ENCODE measurements at places on chromosomes 7 and 10.

GRCh38 chr7:80851896-80852476 is 66.9 kb downstream of the SEMA3C start:
- no peak for DNase-seq

DNA sequence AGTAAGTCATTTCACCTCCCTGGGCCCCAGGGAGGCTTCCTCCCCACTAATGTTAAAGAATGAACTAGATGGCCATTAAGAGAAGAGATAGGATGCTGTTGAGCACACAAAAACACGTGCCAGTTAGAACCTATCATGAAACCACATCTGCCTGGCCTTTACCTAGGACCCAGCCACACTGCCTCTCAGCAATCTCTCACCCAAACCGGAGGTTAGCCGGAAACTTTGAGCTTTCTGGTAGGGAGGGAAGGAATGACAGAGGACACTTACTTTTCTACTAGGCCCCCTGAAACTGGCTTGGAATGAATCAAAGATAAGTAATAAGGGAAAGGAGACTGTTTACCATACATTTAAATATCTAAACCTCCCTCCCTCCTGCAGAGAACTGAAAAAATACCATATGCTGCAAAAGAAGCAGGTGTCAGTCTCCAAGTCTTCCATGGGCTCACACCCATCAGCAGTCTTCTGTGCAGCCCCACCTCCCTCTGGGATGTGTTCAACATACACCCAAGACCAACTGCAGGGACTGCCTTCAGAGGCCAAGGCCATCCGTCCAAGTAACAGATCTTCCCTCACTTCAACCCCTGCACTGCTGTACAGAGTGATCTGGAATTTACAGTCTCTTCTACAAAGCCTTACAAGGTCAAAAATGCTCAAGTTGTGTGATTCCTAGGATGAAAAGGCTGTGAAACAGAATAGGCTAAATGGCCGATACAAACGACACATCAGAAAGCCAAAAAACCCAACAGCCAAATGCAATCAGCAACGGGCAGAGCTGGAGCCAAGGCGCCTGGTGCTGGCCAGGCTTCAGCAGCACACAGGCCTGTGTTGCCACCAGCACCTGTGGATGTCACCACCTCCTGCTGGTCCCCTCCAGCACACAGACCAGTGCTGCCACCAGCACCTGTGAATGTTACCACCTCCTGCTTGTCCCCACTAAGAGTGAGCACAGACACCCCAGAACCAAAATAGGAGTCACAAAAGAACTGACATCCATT is 42.4 kb downstream of the SORBS1 start:
- no peak for DNase-seq

DNA sequence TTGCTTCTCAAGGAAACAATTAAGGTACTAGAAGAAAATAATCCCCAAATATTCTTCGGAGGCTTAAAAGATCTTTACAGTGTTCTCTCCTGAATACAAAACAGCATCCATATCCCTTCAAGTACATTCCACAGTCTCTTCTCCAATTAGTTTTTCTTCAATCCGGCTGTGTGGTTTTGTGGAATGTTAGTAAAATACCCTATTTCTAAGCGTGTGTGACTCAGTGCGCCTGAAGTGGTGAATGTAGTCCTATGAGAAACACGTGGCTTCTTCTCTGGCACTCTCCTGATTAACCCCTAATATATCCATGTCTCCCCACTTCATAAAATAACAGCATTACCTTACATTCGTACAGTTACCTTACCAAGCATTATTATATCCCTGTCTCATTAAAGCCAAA is 570.2 kb downstream of the ARL4A start:
- no peak for DNase-seq

DNA sequence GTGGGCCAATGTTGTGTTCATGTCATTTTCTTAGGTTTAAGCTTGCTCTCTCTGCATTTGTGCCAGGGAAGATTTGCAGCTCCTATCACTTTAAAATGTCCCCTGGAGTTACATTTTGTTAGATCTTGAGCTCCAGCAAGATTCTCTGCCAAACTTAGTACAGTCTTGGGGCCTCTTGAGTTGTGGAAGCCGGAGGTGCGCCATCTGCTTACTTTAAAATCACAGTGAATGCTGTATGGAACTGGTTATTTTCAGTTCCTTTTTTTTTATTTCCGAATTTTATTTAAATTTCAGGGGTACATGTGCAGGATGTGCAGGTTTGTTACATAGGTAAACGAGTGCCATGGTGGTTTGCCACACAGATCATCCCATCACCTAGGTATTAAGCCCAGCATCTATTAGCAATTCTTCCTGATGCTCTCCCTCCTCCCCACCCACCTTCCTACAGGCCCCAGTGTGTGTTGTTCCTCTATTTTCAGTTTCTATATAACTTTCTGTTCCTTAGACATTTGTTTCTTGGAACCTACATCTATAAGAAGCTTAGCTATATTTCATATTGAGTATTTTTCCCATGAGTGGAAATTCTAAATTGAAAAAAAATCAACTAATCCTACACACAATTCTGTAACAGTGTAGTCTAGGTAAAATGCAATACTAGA is 114.4 kb upstream of the CREB5 start:
- DNase-seq: no peak

- no peak for DNase-seq
Observed at GRCh38 chr10:11125004-11125403, 107.3 kb downstream of the CELF2 start.

DNA sequence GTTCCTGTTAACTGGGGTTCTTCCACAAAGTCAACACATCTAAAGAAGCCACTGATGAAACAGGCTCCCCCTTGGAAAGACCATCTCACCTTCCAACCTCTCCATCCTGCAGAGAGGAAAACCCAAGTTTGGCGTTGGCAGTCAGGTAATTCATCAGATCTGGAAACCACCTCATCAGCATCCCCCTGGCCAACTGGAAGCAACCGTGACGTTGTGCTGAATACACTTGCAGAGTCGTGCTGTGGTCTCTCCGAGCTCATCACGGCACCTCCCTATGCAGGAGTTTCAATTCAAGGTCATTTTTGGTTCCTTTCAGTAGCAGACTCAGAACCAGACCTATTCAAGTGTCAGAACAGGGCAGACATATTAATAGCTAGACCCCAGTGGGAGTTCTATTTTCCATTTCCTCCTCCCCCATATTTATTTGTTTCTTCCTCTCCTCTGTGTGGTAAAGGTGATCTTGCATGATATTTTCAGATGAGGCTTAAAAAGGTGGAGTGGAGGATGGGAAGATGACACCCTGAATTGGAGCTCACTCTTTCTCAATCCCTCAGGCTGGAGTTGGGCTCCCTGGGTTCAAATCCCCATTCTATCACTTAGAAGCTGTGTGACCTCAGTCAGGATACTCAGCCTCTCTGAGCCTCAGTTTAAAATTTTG is 149.1 kb upstream of the ADO start:
- no peak for DNase-seq

DNA sequence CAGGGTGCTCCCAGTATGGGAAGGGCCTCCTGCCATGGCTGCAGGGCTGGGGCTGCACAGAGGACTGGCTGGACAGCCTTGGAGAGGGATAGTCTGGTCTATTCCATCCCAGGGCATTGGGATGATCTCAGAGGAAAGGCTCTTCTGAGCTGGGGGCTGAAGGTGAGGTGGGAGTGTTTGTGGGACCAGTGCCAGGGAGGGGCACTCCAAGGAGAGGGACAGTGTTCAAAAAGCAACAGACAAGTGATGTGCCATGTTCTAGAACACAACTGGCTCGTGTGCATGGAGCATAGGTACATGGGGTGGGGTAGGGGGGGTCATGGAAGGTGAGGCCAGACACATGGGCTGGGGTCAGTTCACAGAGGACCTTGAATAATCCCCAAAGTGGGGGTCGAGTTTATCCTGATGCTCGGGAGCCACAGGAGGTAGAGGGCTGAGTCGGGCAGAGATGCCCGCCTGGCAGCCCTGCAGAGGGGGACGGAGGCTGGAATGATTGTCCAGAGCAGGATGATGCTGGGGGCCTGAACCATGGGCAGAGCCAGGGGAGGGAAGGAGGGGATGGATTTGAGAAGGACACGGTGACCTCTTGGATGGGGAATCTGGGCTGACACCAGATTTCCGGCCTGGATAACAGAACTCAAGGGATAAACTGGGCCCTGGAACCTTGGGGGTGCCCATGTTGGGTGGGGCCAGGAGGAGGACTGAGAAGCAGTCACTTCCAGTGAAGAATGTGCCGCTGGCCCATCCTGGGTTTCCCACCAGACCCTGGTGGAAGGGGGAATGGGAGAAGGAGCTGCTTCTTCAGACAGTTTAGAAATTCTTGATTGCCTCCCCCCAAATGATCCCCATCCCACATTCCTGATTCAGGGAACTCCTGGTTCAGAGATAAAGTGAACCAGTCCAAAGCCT is 50.4 kb downstream of the NEURL1 start:
- DNase-seq: no peak

GRCh38 chr7:48901966-48902365 is 22.4 kb upstream of the CDC14C start:
- DNase-seq: no peak

DNA sequence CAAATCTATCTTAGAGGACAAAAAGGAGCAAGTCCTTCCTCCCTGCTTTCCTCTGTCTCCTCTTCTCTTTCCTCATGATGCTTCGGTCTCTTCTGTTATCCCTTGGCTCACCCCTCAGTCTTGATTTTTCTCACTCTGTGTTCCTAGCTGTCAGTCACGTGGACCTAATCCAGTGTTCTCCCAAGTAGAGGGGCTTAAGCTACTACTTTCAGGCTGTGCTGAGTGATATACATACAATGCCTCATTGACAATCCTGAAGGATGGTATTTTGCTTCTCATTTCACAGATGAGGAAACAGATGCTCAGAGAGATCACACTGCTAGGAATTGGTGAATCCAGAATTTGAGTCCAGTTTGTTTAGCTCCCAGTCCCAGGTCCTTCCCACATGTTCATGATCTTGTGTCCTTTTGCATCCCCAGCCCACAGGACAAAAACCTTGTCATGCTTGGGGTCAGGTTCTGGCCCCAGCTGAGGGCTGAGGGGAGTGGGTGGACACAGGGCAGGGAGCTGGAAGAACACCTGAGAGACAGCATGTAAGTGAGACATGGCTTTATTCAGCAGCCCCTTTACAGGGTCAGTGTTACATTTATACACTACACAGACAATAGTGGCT is 50.5 kb upstream of the KMT2E start:
- no peak for DNase-seq

DNA sequence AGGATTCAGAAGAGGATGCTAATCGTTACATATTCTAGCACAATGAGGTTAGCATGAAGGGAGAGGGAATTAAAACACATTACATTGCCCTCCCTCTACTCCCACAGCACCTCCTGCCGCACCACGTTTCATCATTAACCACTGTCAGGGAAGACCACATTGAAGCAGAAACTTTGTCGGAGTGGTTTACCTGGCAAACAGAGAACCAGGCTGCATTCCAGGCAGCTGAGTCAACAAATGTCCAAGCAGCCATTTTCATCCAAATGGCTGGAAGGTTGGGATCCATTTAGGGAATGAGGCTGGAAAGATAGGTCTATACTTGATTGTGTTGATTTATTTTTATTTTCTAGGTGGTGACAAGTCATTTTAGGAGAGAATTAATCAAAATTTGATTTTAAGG is 273.6 kb downstream of the DYNC1I1 start:
- no peak for DNase-seq

- peak; percentile 27 for DNase-seq
Observed at GRCh38 chr7:73850781-73851207, 8.5 kb upstream of the METTL27 start.

DNA sequence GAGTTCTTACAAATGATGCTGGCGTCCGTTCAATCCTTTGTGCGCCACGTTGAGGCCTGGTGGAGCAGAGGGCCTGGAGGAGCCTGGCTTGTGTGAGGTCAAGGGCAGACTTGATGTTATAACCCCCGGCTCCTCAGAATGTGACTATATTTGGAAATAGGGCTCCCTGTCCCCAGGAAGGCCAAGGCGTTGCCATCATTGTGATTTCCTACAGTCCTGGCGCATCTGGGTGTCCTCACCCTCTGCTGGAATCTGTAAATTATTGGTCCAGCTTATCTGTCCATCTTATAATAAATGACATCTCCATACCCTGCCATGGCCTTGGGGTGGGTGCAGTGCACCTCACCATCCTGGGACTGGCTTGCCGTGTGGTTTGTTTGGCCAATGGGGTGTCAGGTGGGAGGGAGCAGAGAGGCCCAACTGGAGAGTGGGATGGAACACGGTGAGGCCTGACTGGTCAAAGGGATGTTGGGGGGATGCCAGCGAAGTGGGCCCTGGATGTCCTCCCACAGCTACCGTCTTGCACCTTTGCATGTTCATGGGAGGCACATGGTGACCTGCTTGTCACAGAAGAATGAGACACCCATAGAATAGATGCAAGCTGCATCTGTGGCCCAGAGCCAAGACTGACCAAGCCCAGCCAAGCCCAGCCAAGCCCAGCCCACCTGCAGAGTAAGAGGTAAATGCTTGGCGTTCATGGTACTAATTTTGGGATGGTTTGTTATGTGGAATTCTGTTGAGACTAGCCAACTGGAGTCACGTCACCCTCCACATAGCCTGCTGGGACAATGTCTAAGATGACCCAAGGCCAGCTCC is 11.1 kb upstream of the LRRC27 start:
- DNase-seq: no peak

DNA sequence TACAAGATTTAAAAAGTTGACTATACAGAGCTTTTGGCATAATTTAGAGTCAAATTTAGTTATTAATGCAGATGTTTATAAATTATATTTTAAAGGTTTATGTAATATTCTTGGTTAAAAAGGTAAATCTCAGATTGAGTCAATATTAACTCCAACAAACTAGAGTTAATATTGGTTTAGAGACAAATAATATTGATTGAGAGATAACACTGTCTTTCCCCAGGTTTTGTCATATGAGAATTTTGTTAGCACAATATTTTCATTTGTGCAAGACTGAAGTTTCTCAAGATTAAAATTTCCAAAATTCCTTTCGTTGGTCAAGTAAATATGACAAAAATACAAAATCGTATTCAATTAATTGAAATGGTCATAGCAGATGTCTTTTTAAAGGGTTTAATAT is 12.9 kb upstream of the AKR1D1 start:
- DNase-seq: no peak

DNA sequence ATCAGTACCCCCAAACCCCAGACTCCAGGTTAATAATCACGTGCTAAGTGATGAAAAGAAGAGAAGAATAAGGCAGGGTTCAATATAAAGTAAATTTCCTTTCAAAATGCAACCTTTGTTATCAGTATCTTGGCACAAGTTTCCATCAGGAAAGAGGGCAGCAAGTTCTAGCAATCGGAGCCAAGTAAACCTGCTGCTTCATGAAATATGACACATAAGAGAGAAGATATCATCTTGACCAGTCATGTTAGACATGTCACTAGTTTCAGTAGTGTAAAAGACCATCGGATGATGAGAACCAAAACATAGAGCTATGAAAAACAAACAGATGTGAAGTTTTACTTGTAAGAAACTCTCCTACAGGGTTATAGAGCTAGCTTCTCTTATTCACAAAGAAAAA is 44.0 kb downstream of the AASS start:
- no peak for DNase-seq
